Activated T-cell treated with anti-CD3 and anti-CD28 coated beads, Interleukin-2, amount 50 U/mL, for 72 hours (primary cell): ENCODE measurements at places on chromosomes 3 and 15.

DNA sequence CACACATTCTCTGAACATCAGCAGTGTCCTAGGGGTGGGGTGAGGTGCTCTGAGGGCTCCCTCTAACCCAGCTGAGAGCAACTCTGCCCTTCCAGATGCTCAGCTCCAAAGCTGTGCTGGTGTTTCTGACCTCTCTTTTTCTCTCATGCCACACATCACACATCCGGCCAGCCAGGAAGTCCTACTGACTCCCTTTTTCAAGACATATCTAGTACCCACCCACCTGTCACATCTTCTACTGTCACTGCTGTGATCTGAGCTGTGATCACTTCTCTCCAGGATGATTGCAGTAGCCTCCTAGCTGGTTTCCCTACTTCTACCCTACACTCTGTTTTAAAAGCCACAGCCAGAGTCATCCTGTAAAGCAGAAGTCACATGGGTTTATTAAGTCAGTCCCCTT lies 30.2 kb upstream of the MASP1 start:
- DNase-seq, result no peak

- DNase-seq, result peak; percentile 78
Measured at GRCh38 chr3:128875556-128876120, 3.8 kb upstream of the ACAD9 start.

- no peak for DNase-seq
Measured at GRCh38 chr3:112393360-112393728, 60.4 kb downstream of the CD200 start.

DNA sequence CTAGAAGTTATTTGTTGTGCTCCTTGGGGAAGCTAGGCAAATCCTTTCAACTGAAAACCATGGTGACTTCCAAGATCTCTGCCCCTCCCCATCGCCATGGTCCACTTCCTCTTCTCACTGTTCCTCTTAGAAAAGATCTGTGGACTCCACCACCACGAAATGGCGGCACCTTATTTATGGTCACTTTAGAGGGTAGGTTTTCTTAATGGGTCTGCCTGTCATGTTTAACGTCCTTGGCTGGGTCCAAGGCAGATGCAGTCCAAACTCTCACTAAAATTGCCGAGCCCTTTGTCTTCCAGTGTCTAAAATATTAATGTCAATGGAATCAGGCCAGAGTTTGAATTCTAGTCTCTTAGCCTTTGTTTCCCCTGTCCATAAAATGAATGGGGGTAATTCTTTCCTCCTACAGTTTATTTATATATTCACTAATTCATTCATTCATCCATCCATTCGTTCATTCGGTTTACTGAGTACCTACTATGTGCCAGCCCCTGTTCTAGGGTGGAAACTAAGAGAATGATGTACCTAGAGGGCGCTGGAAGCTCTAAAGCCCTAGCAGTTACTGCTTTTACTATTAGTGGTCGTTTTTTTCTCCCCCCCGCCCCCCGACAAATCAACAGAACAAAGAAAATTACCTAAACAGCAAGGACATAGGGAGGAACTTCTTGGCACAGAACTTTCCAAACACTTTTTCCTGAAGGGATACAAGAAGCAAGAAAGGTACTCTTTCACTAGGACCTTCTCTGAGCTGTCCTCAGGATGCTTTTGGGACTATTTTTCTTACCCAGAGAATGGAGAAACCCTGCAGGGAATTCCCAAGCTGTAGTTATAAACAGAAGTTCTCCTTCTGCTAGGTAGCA lies 657 bp downstream of the PATL2 start:
- no peak for DNase-seq

DNA sequence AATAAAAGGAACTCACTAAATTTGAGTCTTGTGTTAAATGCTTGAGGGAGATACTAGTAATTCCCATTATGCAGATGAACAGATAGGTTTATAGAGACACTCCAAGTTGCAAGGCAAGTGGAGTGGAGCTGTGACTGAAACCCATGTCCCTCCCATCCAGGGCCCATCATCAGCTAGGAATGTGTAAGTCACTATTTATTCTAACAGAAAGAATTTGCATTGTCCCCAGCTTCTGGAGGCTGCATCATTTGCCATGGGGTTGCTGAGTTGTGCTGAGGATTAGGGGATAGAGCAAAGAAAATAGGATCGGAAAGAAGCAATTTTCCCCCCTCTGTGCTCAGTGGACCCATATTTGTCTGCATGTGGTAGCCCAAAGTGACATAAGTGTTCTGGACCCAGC lies 197.4 kb upstream of the RGMA start:
- no peak for DNase-seq

GRCh38 chr3:175208326-175208725 lies 349.2 kb downstream of the NAALADL2 start:
- DNase-seq, result no peak

GRCh38 chr3:55690726-55691125 lies 203.6 kb upstream of the WNT5A start:
- no peak for DNase-seq

DNA sequence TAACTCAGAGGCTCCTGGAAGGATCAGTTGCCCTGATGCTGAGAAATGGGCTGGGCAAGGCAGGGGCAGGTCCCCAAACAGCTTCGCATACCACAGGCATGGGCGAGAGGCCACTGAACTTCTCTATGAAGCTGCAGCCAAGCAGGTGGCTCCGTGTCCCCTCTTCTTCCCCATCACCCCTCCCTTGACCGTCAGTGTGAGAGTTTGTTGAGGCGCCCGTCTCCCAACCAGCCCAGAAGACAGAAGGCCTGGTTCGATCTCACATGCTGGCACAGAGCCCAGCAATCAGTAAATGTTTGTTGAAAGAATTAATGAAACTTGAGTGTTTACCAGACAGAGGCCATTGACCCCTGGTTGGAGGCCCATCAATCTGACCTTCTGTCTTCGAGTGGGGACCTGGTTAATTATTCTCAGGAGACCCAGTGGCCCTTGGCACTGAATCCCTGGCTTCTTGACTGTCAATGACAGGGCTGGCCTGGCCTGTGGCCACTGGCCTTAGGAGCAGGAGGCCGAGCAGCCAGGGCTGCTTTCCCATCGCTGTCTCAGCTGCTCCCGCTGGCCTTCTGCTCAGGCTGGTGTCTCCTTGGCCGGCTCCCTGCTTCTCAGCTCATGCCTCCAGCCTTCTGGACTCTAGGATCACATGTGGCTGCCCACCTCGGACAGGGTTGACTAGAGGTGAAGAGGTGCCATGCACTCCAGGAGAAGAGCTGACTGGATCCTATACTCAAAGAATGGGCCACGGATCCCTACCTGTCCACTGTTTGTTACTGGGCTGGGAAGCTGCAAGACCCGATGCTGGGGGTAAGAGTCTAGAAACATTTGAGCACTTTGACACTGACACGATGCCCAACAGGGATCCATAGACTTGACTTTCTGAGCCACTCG lies 113.4 kb downstream of the ASB7 start:
- DNase-seq, result no peak

DNA sequence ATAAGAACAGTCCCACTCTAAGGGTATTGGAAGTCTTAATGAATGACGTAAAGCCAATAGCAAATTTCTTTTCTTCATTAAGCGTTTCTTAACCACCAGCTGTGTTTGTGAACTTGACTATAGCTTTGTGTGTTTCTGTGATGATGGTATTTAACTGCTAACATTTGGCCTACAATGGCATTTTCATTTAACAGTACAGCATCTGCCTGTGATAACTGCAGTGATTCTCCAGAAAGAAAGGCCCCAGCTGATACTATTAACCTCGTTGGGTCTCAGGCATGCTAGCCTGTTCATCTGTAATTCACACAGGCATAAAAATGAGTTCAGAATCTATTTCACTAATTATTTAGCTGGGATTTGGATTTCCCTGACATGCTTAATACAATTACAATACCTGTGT lies 121.9 kb downstream of the NECTIN3 start:
- no peak for DNase-seq

DNA sequence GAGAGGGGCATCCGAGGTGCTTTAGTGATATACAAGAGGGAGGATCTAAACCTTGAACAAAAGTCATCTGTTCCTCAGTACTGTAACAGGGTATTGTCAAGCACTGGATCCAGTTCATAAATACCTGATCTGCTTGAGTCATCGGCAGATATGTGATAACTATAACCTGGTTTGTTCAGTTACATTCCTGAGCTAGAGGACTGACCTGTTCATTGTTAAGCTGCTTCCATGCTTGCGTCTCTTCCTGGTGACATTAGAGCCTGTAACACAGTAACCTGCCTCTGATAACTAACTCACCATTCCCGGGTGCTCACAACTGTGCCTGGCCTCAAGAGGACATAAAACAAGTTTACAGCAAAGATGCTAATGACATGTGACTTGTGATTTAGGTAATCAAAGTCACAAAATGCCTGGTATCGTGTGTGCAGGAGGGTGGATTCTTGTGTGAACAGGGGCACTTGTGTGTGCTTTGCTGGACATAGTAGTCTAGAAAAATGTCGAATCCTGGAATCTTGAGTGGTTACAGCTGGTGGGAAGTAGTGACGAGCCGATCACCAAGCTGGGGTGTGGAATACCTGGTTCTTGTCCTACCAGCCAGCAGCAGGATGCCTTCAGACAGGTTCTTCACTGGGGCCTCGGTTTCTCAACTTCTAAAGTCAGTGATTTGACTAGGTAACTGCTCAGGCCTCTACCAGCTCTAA lies 30.9 kb upstream of the POLR2M start:
- no peak for DNase-seq

- DNase-seq, result no peak
Measured at GRCh38 chr3:134232151-134232550, 18.5 kb downstream of the RYK start.

DNA sequence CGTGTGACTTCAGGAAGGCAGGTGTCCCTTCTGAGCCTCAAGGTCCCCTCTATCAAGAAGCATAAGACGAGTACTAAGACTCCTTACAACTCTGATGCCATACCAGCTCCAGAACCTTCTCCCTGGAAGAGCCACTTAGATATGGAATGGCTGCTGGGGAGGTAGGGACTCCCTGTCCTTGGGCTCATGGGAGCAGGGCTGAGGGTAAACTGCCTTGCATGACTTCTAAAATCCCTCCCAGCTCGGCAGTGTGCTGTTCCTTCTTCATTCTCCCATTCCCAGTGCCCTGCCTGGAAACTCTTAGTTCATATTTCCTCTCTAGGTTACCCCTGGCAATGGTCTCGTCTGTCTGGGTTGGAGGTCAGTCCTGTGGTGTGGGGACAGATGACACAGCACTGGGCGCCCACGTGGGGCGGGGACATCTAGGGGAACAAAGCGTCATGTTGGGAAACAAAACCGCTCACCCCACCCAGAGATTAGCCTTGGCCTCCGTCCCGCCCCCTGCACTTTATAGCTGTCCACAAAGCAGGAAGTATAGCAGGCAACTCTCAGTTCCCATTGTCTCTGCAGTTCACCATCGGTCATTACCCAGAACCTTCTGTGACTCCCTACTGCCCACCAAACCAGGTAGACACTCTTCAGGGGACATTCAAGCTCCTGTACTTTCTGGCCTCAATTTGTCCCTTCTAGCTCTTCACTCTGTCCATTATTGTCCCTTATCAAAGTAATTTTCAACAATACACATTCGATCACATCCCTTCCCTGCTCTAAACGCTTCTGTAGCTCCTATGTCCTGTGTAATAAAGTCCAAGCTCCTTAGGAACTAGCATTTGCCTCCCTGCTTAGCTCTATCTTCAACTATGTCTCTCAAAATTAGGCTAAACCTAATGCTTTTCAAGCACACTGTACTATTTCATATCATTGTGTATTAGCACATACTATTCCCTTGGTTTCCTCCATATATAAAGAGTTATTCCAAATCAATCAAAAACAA lies 73.8 kb downstream of the IQSEC1 start:
- no peak for DNase-seq

DNA sequence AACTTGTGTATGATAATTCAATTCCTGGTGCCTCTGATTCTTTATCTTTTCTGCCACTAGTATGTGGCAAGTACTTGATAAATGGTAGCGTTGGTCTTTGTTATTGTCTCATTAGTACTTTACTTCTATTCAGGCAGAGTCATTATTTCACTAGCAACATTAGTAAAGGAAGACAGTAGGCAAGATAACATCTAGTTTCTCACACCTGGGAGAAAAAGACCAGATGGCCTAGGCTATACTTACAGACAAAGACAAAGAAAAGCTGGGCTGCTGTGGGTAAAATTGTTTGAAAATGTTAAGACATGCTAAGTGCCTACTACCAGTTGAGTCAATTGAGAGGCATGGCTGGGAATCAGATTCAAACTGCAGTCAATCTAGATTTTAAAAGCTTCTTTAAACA lies 198.7 kb upstream of the CMC1 start:
- DNase-seq, result no peak

DNA sequence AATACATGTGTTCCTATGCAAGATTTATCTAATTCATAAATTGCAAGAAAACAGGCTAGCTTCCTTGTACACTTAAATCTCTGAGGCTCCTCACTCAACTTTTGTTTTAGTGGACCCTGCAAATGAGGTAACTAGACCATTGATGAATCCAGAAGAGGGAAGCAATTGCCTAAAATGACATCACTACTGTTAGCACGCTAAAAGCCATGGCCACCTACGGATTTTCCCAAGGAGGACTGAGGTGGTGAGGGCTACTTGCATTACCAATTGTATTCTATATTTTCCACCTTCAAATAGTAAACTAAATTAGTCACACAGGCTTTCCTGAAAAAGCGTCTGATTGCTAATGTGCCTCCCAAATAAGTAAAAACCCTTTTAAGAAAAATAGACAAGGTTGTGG lies 140.7 kb downstream of the GADL1 start:
- DNase-seq, result no peak

GRCh38 chr3:76010252-76010651 lies 224.9 kb upstream of the ZNF717 start:
- DNase-seq, result no peak

- no peak for DNase-seq
Measured at GRCh38 chr3:62184559-62184958, 188.8 kb downstream of the FEZF2 start.

GRCh38 chr3:50345586-50346234 lies at the start of gene ZMYND10:
ZMYND10 (minus strand) TSS chr3:50345732; CDS start chr3:50345579, 153 bp downstream.
- DNase-seq, result peak; percentile 84

GRCh38 chr3:66039590-66039887 lies 821 bp upstream of the MAGI1 start:
- no peak for DNase-seq

GRCh38 chr3:144112036-144112435 lies 140.4 kb downstream of the DIPK2A start:
- DNase-seq, result no peak

- no peak for DNase-seq
Measured at GRCh38 chr3:130838898-130839600, 54.8 kb upstream of the ATP2C1 start.

DNA sequence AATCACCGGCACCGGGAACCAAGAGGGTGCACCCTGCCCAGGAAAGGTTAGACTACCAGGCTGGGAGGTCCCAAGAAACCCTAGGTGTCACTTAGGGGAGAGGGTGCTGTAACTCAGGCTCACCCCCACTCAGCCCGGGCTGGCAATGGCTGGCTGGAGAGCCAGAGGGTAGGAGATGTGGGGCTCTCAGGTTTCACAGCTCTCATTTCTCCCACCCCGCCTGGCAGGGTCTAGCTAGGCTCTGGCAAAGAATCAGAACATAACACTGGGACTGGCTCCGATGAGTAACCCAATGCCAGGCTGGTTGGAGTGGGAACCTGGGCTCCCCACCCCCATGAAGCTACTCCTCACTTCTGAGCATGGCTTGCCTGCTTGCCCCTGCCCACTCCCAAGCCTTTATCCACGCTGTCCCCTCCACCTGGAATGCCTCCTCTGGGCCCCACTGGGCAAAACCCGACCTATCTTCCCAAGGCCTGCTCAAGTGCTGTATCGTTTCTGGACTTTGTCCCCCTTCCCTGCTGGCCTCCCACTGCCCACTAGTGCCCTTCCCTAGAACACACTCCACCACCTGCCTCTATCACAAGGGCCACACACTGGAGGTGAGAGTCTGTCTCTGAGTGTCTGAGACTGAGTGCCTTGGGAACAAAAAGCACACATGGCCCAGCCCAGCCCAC lies 2.0 kb downstream of the CIB2 start:
- no peak for DNase-seq

- DNase-seq, result no peak
Measured at GRCh38 chr3:66177026-66177425, 43.8 kb upstream of the SLC25A26 start.
